T-helper 17 cell (primary cell): ENCODE measurements at places on chromosomes 12 and 14. TPM values are rescaled to one million over a fixed set of nuclear protein-coding genes. Genes with fewer than 3 reads are reported as not detected.

DNA sequence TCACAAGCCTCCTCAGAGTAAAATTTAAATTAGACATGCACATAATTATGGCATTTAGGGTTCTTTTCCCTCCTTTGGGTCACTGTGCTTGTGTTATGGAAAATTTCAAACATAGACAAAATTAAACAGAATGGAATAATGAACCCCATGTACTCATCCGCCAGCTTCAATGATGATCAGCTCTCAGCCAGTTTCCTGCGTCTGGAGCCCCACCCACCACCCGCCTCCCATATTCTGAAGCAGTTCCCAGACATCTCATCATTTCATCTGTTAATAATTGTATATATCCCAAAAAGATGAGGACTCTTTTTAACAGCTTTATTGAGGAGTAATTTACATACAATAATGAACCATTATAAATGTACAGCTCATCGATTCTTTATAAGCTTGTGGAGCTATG is 128.2 kb downstream of the EML1 start:
- DNase-seq, result no peak
- H3K4me3 ChIP-seq, result no peak overlapping the region
- H3K27me3 ChIP-seq, result peaks cover 45% of the 10 kb centered on the region
- H3K27ac ChIP-seq, result no peak overlapping the region
- H3K4me1 ChIP-seq, result peaks cover under 1% of the 10 kb centered on the region

DNA sequence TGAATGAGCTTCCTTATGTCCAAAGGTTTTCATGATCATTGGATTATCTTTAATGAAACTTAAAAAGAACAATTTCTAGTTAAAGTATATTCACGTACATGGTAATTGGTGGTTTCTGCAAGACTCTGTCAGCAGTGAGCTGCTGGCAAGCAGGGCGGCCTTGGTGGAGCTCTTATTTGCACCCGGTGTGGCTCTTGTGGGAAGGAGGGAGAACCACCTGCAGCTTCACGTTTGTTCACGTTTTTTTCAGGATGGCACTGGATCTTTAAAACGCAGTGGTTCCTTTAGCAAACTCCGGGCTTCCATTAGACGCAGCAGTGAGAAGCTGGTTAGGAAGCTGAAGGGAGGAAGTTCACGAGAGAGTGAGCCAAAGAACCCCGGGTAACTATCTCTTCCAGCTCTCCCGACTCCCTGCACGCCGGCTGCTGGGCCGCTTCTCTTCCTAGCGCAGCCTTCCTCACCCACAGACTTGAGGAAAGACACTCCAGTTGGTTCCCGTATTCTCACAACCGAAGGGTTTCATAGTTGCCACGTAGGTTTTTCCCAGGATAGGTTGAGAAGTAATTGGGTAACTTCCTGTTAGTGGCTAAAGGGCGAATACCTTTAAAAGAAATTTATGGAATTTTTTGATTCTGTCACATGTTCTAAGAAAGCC is 28.3 kb downstream of the XRCC3 start:
- DNase-seq, result no peak
- H3K4me1 ChIP-seq, result peaks cover 7% of the 10 kb centered on the region
- H3K36me3 ChIP-seq, result peaks cover 5% of the 10 kb centered on the region
- H3K4me3 ChIP-seq, result no peak overlapping the region
- no peak overlapping the region for H3K27ac ChIP-seq

DNA sequence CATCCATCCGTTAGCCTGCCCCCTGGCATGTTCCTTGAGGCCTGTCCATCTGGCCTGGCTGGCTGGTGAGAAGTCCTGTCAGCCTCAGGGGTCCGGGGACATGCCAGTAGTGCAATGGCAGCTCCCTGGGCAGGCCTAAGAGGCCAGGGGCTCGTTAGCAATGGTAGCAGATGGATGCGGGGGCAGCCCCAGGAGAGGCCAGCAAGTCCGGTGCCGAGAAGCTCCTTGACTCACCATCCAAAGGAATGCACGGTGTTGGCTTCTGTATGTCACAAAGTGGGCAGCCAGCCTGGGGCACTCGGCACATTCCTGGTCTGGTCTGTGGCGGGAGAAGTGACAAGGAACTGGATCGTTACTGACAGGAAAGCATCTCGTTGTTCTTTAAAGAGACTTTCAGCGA is 319.9 kb downstream of the CACNA1C start:
- peak overlapping the region; percentile 31 for H3K4me3 ChIP-seq
- no peaks in the 10 kb centered on the region for H3K36me3 ChIP-seq
- no peaks in the 10 kb centered on the region for H3K4me1 ChIP-seq
- H3K27me3 ChIP-seq, result peaks cover 35% of the 10 kb centered on the region
- no peak overlapping the region for H3K27ac ChIP-seq

DNA sequence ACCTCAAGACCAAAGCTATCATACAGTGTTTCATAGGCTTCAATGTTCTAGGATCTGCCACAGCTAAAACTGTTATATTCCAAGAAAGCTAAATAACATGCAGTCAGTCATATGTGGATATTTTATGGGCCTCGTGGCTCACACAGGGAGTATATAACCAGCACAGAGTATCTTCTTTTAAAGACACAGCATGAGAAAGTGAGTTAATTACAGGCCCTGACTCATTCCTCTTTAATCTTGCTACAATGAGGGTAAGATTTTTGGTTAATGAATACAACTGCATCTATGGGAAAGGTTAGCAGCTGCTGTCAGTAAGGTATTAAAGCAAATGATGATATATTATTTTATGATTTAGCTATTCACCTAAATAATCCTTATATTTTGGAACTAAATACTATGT is 111.0 kb downstream of the TRAFD1 start:
- H3K27me3 ChIP-seq, result no peaks in the 10 kb centered on the region
- no peaks in the 10 kb centered on the region for H3K4me1 ChIP-seq
- no peak overlapping the region for H3K4me3 ChIP-seq
- DNase-seq, result no peak
- peaks cover 4% of the 10 kb centered on the region for H3K36me3 ChIP-seq

CLEC1B gene
- total RNA-seq, result 0.94 TPM

GRCh38 chr12:71846322-71846940 is 6.9 kb downstream of the TBC1D15 start:
- no peak overlapping the region for H3K27ac ChIP-seq
- peaks cover 3% of the 10 kb centered on the region for H3K36me3 ChIP-seq
- H3K4me3 ChIP-seq, result no peak overlapping the region
- DNase-seq, result no peak
- H3K4me1 ChIP-seq, result peaks cover 20% of the 10 kb centered on the region
- H3K27me3 ChIP-seq, result no peaks in the 10 kb centered on the region

SIRT4 gene
- total RNA-seq, result 1.4 TPM

- H3K27ac ChIP-seq, result peak overlapping the region; percentile 65
- H3K4me1 ChIP-seq, result peaks cover 35% of the 10 kb centered on the region
- DNase-seq, result no peak
- no peaks in the 10 kb centered on the region for H3K36me3 ChIP-seq
Measured at GRCh38 chr12:848882-849527, 96.6 kb downstream of the WNK1 start.

GRCh38 chr12:64976131-64976530 is 145.0 kb downstream of the WIF1 start:
- peaks cover 24% of the 10 kb centered on the region for H3K27me3 ChIP-seq
- no peak overlapping the region for H3K27ac ChIP-seq

DNA sequence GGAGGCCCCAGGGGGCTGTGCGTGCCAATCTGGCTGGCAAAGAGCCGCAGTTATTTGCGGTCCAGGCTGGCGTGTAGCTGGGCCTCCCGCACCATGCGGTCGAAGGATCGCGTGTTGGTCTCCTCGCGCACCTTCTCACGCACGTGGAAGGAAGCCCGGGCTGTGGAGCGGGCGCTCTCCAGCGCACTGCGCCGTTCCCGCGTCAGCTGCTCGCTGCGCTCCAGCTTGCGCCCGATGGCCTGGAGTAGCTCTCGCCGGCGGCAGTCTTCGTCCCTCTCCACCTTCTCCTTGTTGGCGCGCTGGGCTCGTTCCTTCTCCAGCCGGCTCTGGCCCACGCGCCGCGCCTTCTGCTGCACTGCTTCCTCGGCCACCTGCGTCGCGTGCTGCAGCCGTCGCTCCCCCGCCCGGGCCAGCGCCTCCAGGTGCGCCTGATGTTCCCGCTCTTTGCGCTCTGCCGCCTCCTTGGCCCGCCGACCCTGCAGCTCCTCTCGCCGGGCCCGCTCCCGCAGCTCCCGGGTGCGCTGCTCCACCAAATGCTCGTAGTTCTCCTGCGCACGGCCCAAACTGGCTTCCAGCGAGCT is 3.1 kb downstream of the CCDC177 start:
- peak overlapping the region; percentile 52 for H3K4me3 ChIP-seq
- peaks cover 10% of the 10 kb centered on the region for H3K36me3 ChIP-seq
- DNase-seq, result no peak
- H3K27ac ChIP-seq, result no peak overlapping the region
- H3K4me1 ChIP-seq, result peaks cover 10% of the 10 kb centered on the region

AMDHD1 gene
- total RNA-seq, result 1.1 TPM

PPFIA2 gene
- not detected for total RNA-seq

DNA sequence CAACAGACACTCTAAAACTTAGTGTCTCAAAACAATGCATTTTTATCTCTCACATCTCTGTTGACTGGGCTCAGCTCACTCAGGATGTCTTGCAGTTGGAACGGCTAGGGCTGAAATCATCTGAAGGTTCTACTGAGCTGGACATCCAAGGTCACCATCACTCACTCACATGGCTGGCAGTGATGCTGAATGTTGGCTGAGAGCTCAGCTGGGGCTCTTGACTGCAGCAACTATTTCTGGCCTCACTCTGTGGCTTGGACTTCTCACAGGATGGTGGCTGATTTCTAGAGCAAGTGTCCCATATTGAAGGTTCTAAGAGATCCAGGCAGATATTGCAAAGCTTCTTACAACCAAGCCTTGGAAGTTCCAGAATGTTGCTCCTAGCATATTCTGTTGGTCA is 166.5 kb downstream of the ZFP36L1 start:
- peaks cover 2% of the 10 kb centered on the region for H3K36me3 ChIP-seq
- no peak overlapping the region for H3K27ac ChIP-seq
- H3K4me1 ChIP-seq, result peaks cover 16% of the 10 kb centered on the region

- H3K27me3 ChIP-seq, result no peaks in the 10 kb centered on the region
- no peak for DNase-seq
- H3K36me3 ChIP-seq, result no peaks in the 10 kb centered on the region
- peak overlapping the region; percentile 74 for H3K4me3 ChIP-seq
- peak overlapping the region; percentile 100 for H3K27ac ChIP-seq
Measured at GRCh38 chr14:68969278-68970033, 9.6 kb downstream of the ACTN1 start.

GRCh38 chr14:102209224-102209966 is 69.7 kb downstream of the WDR20 start:
- no peaks in the 10 kb centered on the region for H3K27me3 ChIP-seq
- peak overlapping the region; percentile 76 for H3K27ac ChIP-seq
- no peak for DNase-seq
- peaks cover 5% of the 10 kb centered on the region for H3K4me1 ChIP-seq
- H3K4me3 ChIP-seq, result no peak overlapping the region

DNA sequence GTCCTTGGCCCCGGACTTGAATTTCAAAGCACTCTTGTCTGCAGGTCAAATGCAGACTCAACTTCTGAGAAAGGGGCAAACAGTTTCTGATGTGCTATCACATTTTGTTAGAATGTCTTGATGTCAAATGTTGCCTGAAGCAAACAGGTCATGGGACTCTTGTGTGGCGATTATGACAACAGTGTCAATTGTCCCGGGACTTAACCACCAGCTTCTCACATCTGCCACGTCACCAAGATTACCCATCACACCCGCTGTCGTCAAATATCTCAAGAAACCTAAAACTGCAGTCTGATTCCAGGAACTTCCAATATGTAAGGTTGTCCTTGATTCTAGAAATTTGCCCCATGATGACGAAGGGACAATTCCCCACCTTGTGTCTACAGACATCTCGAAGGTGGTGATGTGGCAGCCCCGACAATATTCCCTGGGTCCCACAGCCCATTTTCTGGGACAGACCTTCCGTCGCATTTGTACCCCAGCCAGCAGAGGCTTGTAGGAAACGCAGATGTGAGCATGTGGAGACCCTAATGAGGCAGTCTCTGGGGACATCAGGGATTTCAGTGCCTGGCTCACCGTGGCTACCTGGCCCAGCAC is 21.3 kb downstream of the LRTM2 start:
- H3K4me3 ChIP-seq, result no peak overlapping the region
- H3K36me3 ChIP-seq, result no peaks in the 10 kb centered on the region
- H3K4me1 ChIP-seq, result peaks cover 6% of the 10 kb centered on the region
- DNase-seq, result no peak
- H3K27ac ChIP-seq, result no peak overlapping the region
- peaks cover 32% of the 10 kb centered on the region for H3K27me3 ChIP-seq

DNA sequence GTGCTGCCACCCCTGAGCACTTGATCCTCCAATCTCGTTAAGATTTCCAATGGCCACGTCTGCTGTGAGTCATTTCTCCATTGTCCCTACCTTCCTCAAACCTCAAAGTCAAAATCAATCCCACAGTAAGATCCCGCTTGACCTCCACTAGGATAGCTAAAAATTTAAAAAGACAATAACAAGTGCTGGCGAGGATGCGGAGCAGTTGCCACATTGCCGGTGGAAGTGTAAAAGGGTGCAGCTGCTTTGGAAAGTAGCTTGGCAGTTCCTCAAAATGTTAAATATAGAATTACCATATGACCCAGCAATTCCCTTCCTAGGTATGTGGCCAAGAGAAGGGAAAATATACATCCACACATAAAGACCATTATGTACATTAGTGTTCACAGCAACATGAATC is 9.5 kb upstream of the BCL7A start:
- no peak for DNase-seq
- H3K36me3 ChIP-seq, result no peaks in the 10 kb centered on the region
- no peak overlapping the region for H3K27ac ChIP-seq
- H3K4me3 ChIP-seq, result no peak overlapping the region
- peaks cover 2% of the 10 kb centered on the region for H3K4me1 ChIP-seq

ABCC9 gene
- total RNA-seq, result not detected

GRCh38 chr14:73462815-73463214 is 4.5 kb upstream of the NUMB start:
- no peak overlapping the region for H3K4me3 ChIP-seq
- H3K36me3 ChIP-seq, result peaks cover 5% of the 10 kb centered on the region
- DNase-seq, result no peak

PTPRB gene
- total RNA-seq, result not detected

DNA sequence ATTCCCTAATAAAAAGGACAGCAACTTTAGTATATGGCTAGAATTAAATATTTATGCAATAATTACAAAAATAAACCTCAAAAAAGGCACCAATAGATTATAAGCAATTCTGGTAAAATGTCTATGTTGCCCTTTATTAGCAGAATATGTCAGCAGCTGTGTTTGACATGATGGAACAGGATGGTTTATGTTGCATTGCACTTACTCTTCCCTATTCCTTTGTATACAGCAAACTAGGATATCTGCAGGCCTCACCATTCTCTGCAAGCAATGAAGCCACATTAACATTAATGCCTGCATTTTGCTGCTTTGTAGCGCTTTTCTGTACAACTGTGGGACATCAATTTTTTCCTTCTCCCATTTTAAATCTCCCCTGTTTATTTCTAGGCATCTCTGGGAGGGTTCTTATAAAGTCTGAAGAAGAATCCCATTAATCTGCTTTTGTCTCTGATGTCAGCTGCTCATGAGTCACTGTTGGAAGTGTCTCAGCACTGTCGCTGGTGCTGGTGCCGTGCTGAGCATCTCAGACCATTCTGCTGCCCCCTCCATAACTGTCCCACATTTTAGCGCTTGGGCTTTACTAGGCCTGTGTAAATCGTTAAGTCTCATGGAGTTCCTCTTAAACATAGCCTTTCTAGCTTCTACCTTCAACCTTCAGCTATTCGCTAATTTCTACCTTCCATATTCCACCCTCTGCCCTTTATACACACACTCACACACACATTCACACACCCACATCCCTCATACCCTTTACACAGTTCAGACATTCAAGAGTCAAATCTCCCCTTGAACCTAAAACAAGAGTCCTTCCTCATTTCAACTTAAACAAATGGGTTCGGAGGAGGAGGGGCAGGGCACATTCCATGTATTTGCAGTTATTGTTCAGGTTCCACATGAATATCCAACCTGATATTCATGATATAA is 64.4 kb upstream of the TRHDE start:
- H3K4me3 ChIP-seq, result no peak overlapping the region
- H3K27ac ChIP-seq, result no peak overlapping the region
